C1 segment of cervical spinal cord (tissue), 14 donors: ENCODE measurements at places on chromosomes 13 and 19.

- peak; percentile 46 for DNase-seq
These were observed at the start of gene LIN7B for GRCh38 chr19:49113762-49114629. Gene LIN7B, plus strand, starts transcription at chr19:49114370. Its CDS starts 35 bp downstream, at chr19:49114405.

- no peak for DNase-seq
These were observed 20.7 kb upstream of the HMGB1 start for GRCh38 chr13:30486230-30487074.

- DNase-seq: no peak
These were observed 824 bp upstream of the ZNF331 start for GRCh38 chr19:53537121-53537520.

- no peak for DNase-seq
These were observed 9.7 kb downstream of the INAFM1 start for GRCh38 chr19:47284324-47284899.

DNA sequence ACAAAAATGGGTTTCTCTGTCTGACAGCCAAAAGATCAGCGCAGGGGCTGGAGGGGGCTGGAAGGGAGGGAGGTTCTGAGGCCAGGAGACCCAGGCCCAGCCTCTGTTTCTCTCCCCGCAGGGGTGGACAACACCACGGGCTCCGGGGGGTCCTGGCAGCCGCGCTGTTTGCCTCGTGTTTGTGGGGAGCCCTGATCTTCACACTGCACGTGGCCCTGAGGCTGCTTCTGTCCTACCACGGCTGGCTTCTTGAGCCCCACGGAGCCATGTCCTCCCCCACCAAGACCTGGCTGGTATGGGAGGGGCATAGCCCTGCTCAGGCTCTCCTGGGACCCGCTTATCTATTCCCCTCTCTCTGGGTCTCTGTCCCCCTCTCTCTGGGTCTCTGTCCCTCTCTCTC is 9.6 kb downstream of the CPT1C start:
- no peak for DNase-seq

- no peak for DNase-seq
These were observed 16.3 kb downstream of the MYO9B start for GRCh38 chr19:17091758-17092333.

DNA sequence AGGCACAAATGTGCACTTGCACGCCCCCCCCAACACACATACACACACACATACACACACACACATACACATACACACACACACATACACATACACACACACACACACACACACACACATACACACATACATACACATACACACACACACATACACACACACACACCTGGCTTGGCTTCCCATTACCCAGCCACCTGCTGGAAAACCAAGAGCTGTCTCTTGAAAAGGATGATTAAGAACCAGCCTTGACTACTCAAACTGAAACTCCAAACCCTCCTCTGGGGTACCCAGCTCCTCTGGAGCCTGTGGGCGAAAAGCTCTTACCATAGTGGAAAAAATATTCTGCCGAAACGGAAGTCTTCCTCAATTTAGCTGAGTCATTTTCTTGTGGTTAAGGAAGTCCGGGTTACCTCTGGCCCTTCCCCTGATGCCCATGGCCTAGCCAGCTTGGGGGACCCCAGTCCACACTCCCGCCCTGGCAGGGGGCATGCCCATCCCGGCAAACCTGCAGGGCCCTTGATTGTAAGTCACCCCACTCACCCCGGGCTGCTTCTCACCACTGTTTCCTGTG is 21.9 kb downstream of the CEBPA start:
- no peak for DNase-seq

- DNase-seq: no peak
These were observed 47.3 kb upstream of the C13orf42 start for GRCh38 chr13:51158365-51158764.

GRCh38 chr19:54937926-54938325 is 9.4 kb downstream of the NLRP7 start:
- no peak for DNase-seq

GRCh38 chr13:27662738-27663470 is 41.2 kb downstream of the POLR1D start:
- no peak for DNase-seq
